ENCODE measurements at places on chromosomes 6 and 20.

- DNase-seq = no peak
Observed at GRCh38 chr6:44052419-44053023, 74.7 kb downstream of the MRPL14 start.

GRCh38 chr6:45467853-45468252 is 90.1 kb upstream of the SUPT3H start:
- no peak for DNase-seq

- no peak for DNase-seq
Observed at GRCh38 chr20:51216850-51217249, 193.9 kb upstream of the KCNG1 start.

DNA sequence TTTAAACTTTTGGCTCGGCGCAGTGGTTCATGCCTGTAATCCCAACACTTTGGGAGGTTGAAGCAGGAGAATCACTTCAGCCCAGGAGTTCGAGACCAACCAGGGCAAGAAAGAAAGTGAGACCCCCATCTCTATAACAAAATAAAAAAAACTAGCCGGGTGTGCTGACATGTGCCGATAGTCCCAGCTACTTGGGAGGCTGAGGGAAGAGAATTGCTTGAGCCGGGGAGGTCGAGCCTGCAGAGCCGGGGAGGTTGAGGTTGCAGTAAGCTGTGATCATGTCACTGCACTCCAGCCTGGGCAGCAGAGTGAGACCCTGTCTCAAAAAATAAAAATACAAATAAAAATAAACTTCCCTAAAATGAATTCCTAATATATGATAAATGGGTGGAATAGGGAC is 50.4 kb downstream of the ZMYND8 start:
- no peak for DNase-seq

GRCh38 chr20:60760256-60761000 is 491.6 kb upstream of the CDH4 start:
- DNase-seq = no peak

DNA sequence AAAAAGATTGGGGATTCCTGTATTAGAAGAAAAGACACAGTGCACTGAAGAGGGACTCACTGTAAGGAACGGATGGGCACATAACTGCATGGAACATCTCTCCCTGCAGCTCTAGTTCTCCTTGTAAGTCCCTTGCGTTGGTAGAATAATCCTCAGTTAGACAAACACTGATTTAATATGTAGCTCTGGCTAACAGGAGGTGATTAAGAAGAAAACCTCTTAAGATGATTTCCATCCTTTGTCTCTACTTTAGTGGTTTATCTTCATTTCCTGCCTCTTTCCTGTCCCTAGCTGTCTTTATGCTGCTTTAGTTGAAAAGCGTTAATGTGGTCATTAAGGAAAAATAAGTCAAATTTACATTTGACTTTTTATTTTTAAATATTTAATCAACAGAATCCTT is 86.6 kb downstream of the SLC16A10 start:
- no peak for DNase-seq

All from DMS153 (cell line).